CD8-positive, alpha-beta memory T cell (primary cell): ENCODE measurements at places on chromosomes 11 and 22.
A peak's percentile ranks its signal among the peaks of the same experiment; 100 is the strongest.

DNA sequence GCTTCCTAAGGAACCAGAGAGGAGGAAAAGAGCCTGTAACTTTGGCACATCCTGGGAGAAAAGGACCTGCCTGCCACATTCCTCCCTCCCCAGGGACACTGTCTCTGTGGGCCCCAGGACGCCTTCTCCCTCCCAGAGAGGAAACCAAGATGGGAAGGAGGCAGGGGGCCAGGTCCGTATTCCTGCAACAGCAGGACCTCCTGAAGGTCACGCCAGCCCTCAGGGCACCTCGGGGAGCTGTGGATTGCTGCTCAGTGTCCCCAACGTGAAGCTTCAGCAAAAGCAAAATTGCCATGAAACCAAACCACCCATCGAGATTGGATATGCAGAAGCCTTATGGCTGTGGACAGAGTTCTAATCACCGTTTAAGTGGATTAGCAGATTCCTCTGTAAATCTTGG lies 86.7 kb downstream of the ARHGAP8 start:
- DNase-seq: no peak

- no peak for DNase-seq
Observed at GRCh38 chr11:97684486-97685439, 1295.0 kb downstream of the JRKL start.

GRCh38 chr11:121417055-121417551 lies 35.0 kb upstream of the SORL1 start:
- DNase-seq: peak; percentile 57

DNA sequence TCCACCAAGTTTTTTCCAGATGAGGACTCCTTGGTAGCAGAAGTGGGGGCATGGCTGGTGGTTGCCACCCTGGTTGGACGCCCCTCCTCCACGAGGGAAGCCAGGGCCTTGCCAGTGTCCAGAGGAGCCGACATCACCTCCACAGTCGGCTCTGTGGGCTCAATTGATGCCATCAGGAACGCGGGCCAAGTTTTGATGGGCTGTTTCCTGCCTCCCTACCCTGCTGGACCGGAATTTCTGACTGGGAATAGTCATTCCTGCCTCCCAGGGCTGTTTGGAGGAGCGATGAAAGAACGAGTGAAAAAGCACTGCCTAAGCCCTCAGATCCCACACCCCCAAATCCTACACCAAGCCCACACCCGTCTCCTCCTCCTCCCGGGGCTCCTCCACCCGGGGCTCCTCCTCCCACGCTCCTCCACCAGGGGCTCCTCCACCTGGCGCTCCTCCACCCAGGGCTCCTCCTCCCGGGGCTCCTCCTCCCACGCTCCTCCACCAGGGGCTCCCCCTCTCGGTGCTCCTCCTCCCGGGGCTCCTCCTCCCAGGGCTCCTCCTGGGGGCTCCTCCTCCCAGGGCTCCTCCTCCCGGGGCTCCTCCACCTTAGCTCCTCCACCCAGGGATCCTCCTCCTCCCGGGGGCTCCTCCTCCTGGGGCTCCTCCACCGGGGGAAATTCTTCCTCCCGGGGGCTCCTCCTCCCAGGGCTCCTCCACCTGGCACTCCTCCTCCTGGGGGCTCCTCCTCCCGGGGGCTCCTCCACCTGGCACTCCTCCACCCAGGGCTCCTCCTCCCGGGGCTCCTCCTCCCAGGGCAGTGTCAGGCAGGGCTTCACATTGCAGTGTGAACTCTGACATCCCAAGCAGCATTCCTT lies 10.0 kb upstream of the PRR5 start:
- DNase-seq: no peak

DNA sequence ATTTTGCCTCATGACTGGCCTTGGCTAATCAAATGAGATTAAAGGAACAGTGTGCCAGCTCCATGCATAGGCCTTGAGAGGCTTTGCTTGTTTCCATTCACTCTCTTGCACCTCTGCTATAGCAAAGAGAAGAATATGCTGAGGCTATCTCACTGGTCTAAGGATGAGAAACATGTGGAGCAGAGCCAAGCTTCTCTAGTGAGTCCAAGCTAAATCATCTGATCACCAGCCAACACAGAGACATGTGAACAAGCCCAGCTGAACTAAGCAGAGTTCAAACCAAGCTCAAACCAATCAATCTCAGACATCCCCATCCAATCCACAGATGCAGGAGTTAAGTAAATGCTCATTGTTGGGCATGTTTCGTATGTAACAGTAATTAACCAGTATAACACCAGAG lies 69.4 kb upstream of the API5 start:
- no peak for DNase-seq

DNA sequence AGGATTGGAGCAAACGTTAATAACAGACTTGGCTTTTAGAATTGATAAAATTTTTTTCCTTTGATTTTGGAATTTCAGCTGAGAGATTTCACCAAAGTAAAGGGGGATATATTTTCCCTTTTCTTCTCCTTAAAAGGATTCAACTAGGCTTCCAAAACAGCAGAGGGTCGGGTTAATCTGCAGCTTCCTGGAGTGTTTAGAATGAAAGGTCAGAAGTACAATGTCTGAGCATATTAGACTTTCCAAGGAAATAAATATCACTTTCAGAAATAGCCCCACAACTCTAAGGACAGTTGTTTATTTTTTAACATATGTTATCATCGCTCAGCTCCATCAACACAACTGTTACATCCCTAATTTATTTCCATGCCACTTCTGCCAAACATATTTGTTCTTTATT lies 1532.9 kb upstream of the RAG2 start:
- DNase-seq: no peak

- DNase-seq: no peak
Observed at GRCh38 chr11:64436000-64436399, 77.0 kb downstream of the RPS6KA4 start.

- DNase-seq: no peak
Observed at GRCh38 chr22:23576681-23577080, 3.4 kb downstream of the IGLL1 start.

GRCh38 chr11:17692931-17693330 lies 26.4 kb upstream of the MYOD1 start:
- DNase-seq: no peak

GRCh38 chr11:1422481-1422880 lies 32.7 kb downstream of the BRSK2 start:
- DNase-seq: no peak

DNA sequence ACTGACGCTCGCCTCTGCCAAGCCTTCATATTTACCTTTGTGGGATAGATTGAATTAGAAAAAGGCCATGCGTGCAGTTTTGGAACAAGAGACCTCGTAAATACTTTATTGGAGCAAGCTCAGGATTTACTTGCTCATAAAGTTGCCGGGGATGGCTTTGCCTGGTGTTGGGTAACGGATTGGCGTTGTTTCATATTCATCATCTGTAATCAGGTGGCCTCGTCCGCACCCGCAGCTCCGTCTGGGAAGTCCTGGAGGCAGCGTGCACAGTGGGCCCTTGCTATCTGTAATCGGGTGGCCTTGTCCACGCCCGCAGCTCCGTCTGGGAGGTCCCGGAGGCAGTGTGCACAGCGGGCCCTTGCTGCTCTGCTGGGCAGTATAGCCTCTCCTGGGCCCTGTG lies 1209.3 kb downstream of the BRD1 start:
- DNase-seq: no peak

DNA sequence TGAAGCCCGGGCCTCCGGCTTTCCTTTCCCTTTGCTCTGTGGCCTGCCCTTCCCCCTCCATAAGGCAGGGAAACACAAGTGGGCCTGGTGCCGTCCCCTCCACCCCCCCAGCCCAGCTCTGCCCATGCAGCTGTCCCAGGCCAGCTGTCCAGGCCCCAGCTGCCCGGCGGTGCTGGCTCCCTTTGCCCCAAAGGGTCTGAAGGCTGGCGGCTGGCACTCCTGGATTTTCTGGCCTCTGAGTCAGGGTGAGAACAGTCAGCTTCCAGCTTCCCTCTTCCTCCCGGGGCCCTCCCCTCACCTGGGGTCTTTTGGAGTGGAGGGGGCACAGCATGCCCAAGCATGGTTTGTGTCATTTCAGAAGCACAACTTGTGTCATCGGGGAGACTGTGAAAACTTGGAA lies 27.8 kb downstream of the CD82 start:
- DNase-seq: no peak

GRCh38 chr11:11157185-11157584 lies 195.9 kb downstream of the CSNK2A3 start:
- DNase-seq: peak; percentile 67

GRCh38 chr11:100791103-100791502 lies 104.0 kb downstream of the ARHGAP42 start:
- no peak for DNase-seq

- no peak for DNase-seq
Observed at GRCh38 chr11:776263-776560, 1.1 kb downstream of the GATD1 start.

DNA sequence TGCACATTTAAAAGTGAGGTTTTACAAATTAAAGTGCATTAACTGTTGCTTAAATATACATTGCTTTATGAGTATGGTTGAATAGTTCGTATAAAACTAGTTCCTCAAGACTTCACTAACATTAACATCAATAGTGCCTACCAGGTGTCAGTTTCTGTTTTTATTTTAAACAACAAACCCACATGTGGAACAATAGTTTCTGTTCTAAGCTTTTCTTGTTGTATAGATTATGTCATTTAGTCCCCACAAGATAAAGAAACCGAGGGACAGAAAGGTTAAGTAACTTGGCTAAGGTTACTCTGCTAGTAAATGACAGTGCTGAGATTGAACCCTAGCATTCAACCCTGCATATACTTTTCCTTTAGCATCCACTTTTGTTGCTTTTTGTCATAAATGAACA lies 41.4 kb upstream of the ST14 start:
- DNase-seq: no peak

GRCh38 chr11:128664317-128664716 lies 29.6 kb upstream of the FLI1 start:
- DNase-seq: no peak

DNA sequence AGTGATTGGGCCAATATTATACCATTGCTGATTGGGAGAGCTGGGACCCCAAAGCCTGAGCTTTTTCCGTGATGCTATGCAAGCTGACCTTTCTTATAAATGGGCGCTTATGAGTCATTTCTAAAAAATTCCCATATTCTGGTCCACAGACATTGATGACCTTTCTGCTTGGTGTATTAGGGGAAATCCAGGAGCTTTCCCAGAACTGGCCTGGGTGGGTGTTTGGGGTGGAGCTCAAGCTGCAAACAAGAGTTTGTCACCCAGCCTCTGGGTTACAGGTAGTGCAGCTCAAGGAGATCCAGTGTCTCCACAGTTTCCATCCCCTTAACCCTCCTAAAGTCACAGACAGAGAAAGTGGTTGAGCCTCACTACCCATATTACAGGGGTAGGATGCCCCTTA lies 67.7 kb downstream of the CCDC81 start:
- no peak for DNase-seq

DNA sequence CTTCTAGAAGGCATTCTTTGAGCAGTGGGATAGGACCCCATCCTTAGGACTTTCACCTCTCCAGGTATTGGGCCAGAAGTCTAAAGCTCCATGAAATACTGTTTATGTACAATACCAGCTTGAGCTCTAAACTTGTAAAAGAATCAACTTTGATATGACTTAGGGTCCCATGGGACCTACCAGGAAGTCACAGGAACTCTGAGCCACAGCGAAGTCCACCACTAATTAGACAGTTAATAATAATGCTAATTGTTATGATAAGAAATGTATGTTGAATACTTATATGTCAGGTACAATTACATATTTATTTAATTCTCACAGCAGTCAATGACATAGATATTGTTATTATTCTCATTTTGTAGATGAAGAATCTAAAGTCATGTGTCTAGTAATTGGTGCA lies 35.3 kb downstream of the STIM1 start:
- no peak for DNase-seq

- no peak for DNase-seq
Observed at GRCh38 chr11:115990004-115990447, 485.8 kb upstream of the CADM1 start.

GRCh38 chr11:72643547-72643946 lies 30.7 kb downstream of the PDE2A start:
- no peak for DNase-seq

DNA sequence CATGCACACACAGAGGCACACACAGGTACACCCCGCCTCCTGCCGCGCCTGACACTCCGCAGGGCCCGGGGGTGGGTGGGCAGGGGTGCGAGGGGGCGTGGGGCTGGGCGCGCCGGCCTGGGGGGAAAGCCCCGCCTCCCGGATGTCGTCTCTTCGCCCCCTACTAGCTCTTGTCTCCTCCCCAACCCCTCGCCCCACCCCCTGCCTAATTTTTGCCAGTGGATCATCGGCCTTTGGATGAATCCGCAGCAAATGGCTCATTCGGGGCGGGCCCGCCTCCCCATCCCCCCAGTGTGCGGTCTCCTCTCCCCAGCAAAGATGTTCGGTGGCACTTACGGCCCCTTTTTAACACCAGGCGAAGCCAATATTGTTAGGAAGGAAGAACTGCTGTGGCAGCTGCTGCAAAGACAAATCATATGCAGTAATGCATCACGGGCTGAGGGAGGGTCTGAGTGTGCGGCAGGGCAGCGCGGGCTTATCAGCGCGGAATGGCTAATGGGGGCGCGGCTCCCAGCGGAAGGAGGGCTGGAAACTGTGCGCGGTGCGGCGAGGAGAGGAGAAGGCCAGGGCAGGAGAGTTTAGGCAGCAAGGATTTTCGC lies 13.4 kb upstream of the NECTIN1 start:
- DNase-seq: no peak

DNA sequence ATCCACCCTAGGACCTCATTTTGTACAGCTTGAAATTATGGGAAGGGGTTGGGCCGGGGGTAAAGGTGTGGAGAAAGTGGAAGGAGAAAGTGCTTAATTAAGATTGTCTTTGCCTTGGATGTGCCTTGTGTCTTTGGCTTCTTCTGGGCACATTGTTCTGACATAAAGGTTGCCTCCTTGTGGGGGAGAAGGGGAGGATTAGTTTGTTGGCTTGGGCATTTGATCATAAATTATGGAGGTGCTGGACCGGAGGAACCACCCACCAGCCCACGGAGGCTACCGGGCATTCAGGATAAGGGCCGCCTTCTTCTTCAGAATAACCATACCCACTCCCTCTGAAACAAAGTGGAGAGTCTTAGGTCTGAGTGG lies 1.3 kb downstream of the PAFAH1B2 start:
- no peak for DNase-seq

DNA sequence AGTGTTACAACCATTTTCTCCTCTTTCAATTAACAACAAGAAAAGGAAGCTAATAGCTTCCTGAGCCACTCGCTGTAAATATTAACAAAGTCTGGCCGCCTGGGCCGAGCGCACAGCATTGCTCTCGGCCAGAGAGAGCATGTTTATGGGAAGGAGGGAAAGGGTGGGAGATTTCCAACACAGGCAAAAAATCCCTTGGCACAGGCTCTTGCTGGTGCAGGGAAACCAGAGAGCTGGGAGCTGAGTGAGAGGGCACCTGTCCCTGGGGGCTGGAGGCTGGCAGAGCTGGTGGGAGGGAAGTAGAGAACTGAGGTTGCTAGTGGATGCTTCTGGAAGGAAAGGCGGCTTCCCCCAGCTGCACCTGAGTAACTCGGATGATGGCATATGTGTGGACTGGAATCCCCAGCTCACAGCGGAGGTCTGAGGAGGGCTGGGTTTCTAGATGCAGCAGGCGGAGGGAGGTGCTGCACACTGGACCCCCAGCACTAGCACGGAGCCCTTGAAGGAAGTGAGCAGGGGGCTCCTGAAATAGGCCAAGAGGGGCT lies 59.6 kb downstream of the FLRT1 start:
- no peak for DNase-seq
